ENCODE measurements at places on chromosomes 7 and 10. TPM values are rescaled to one million over a fixed set of nuclear protein-coding genes. Genes with fewer than 3 reads are reported as not detected.

MBLAC1 gene
- total RNA-seq, result 1.2 TPM

DOCK4 gene
- 3.4 TPM for total RNA-seq

PARG gene
- total RNA-seq, result 46.8 TPM

LRRC61 gene
- 22.5 TPM for total RNA-seq

ANKRD61 gene
- total RNA-seq, result 0.47 TPM

LGI1 gene
- total RNA-seq, result not detected

- no peak overlapping the region for H3K4me3 ChIP-seq
- no peaks in the 10 kb centered on the region for H3K4me1 ChIP-seq
- H3K27me3 ChIP-seq, result peaks cover 8% of the 10 kb centered on the region
- no peaks in the 10 kb centered on the region for H3K36me3 ChIP-seq
- no peak overlapping the region for H3K27ac ChIP-seq
- no peak for DNase-seq
Observed at GRCh38 chr7:37532636-37533035, 84.0 kb upstream of the ELMO1 start.

DNA sequence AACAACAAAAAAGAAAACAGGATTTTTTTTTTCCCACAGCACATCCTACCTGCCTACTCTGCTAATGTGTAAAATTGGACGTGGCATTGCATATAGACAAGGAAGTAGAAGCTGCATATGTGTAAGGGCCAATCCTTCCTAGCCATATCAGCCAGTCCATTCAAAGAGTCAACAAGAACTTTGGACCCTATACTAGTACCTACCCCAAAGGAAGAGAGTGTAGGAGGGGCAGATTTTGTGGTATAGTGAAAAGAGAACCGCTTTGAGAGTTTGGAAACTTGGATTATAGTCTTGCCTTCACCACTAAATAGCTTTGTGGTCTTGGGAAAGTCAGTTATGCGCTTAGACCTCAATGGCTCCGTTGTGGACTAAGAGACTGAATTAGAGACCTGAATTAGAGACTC lies 12.1 kb upstream of the MCU start:
- DNase-seq, result no peak
- no peak overlapping the region for H3K27ac ChIP-seq
- H3K4me3 ChIP-seq, result no peak overlapping the region
- H3K36me3 ChIP-seq, result peaks cover 16% of the 10 kb centered on the region
- peaks cover 43% of the 10 kb centered on the region for H3K4me1 ChIP-seq

DNA sequence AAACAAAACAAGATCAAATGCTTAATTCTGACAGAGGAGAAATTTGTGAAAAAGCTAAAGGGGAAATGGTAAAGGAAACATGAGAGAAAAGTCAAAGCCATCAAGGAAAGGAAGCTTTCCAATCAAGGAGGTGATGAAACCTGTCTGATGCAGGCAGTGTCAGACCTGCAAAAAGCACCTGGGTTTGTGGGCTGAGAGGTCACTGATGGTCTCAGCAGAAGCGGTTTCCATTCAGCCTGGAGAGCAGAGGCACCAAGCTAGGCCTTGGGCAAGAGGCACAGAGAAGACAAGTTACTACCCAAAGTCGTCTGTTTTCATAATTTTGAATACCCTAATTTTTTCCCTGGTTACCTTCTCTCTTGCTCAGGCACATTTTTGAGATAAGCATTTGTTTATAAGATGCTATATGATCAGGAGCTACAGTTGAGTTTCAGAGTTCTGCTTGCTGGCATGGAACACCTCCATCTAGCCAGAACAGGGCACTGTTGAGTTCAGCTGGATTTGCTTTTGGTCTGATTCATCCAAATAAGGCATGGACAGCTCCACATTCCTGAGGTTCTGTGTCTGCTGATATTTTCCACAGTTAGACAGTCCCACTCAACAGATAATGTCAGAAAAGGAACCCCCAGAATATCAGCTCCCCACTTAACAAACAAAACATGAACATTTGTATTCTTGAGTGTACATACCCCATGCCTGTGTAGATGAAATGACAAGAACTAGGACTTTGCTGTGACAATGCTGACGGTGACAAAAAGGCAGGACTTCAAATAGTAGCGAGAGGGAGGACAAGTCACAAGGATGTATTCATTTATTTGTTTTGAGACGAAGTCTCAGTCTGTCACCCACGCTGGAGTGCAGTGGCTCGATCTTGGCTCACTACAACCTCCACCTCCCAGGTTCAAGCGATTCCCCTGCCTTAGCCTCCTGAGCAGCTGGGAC lies 4.9 kb upstream of the PPIA start:
- no peak overlapping the region for H3K4me3 ChIP-seq
- H3K27ac ChIP-seq, result no peak overlapping the region
- H3K27me3 ChIP-seq, result no peaks in the 10 kb centered on the region
- H3K36me3 ChIP-seq, result peaks cover 12% of the 10 kb centered on the region
- DNase-seq, result no peak

DNA sequence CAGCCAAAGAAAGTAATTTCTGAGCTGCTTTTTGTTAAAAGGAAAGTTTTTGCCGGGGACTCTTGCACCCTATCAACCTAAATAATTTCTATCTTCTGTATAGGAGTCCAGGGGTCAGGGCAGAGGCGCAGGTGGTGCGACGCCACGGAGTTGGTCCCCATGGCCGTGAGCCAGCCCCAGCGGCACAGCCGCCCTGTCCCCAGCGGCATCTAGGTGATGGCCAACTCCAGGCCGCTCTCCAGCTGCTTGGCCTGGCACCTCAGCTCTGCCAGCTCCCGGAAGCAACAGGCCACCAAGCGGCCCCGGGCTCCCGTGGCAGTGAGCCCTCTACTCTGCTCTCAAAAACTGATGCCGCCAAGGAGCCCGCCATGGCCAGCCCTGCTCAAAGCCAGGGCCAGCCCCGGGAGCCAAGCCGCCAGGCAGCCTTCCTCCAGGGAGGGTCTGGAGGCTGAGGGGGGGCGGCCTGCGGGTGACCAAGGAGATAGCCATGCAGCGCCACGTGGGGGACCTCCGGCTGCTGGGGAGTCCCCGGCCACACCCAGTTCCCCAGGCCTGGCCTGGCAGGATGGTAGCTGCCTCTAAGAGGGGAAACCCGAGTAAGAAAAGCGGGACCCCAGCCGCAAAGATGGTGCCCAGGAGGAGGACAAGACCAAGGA lies 22.8 kb upstream of the LANCL2 start:
- peaks cover 21% of the 10 kb centered on the region for H3K27me3 ChIP-seq
- no peak for DNase-seq
- H3K27ac ChIP-seq, result no peak overlapping the region
- no peak overlapping the region for H3K4me3 ChIP-seq
- H3K4me1 ChIP-seq, result no peaks in the 10 kb centered on the region

- no peak overlapping the region for H3K4me3 ChIP-seq
- DNase-seq, result peak; percentile 78
- H3K4me1 ChIP-seq, result peaks cover 14% of the 10 kb centered on the region
- peak overlapping the region; percentile 18 for H3K27ac ChIP-seq
Observed at GRCh38 chr7:46352004-46352954, 431.2 kb upstream of the IGFBP3 start.

GRCh38 chr7:432933-433332 lies 86.7 kb downstream of the PDGFA start:
- peaks cover 85% of the 10 kb centered on the region for H3K27me3 ChIP-seq
- peaks cover 5% of the 10 kb centered on the region for H3K36me3 ChIP-seq
- peaks cover 12% of the 10 kb centered on the region for H3K4me1 ChIP-seq

DNA sequence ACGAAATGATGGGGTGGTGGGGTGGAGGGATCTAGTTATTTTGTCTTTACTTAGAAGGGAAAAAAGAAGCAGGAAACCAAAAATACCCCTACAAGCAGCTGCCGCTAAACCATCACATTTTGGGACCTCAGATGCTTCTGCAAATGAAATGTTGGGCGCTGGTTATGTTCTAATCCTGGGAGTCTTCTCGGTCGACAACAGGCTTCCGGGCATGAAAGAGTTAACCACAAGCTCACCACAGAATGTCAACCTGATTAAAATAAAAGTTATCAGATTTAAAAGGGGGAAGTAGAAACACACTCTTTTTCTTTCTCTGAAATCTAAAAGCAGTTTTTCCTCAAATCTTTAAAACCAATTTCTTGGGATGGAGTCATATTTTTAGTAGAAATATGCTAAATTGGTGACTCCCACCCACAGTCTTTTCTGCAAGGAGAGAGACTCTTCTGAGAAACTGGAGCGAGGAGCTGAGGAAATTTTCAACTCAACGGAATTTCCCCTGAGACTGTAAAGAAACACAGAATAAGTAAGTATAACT lies 16.8 kb downstream of the IL2RA start:
- H3K4me3 ChIP-seq, result no peak overlapping the region
- H3K36me3 ChIP-seq, result no peaks in the 10 kb centered on the region
- DNase-seq, result no peak
- H3K27me3 ChIP-seq, result peaks cover 77% of the 10 kb centered on the region
- H3K4me1 ChIP-seq, result peaks cover 3% of the 10 kb centered on the region

GRCh38 chr7:140384894-140385545 lies 13.3 kb downstream of the SLC37A3 start:
- no peaks in the 10 kb centered on the region for H3K4me1 ChIP-seq
- H3K27me3 ChIP-seq, result no peaks in the 10 kb centered on the region
- peaks cover 15% of the 10 kb centered on the region for H3K36me3 ChIP-seq
- H3K27ac ChIP-seq, result no peak overlapping the region

GRCh38 chr7:85770332-85770731 lies 583.5 kb upstream of the SEMA3D start:
- H3K4me3 ChIP-seq, result no peak overlapping the region
- no peaks in the 10 kb centered on the region for H3K27me3 ChIP-seq
- H3K27ac ChIP-seq, result no peak overlapping the region
- H3K4me1 ChIP-seq, result no peaks in the 10 kb centered on the region
- no peaks in the 10 kb centered on the region for H3K36me3 ChIP-seq
- DNase-seq, result no peak

DNA sequence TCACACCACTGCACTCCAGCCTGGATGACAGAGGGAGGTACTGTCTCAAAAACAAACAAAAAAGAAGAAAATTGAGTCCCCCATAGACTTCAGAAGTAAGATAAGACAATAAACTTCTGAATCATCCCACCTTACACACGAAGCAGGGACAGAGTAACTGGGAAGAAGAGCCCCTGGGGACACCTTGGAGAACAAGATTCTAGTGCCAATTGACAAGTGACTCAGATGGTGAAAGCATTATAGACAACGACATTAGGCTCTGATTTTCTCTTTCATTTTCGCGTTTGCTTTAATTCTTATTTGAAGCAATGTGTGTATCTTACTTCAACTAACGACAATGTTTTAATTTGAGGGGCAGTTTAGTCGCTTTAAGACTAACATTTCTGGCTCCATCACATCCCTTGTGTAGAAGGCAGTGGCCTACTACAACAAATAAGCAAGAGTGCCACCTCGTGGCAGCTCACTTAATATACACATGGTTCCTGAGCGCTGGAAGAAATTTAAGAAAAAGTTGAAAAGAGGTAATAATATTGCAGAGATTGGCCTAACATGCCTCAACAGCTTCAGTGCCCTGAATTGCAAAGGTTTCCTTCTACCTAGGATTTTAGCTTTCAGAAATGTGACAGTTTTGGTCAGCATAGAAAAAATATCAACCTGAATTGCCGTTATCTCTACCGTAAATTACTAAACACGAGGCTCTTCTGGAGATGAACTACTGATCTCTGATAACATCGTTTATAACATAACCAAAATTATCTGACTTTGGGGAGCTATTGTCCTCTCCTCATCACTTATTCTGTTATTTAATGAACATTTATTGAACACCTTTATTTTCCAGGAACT lies 36.7 kb downstream of the ASNS start:
- peak; percentile 62 for DNase-seq
- no peaks in the 10 kb centered on the region for H3K4me1 ChIP-seq
- no peaks in the 10 kb centered on the region for H3K36me3 ChIP-seq
- no peak overlapping the region for H3K4me3 ChIP-seq

GRCh38 chr10:113479346-113480080 lies 73.3 kb upstream of the HABP2 start:
- H3K27me3 ChIP-seq, result peaks cover 88% of the 10 kb centered on the region
- no peaks in the 10 kb centered on the region for H3K36me3 ChIP-seq
- no peaks in the 10 kb centered on the region for H3K4me1 ChIP-seq
- no peak for DNase-seq
- H3K27ac ChIP-seq, result no peak overlapping the region

GRCh38 chr10:102068216-102068615 lies 3.1 kb downstream of the HPS6 start:
- no peak overlapping the region for H3K4me3 ChIP-seq
- DNase-seq, result peak; percentile 5
- no peaks in the 10 kb centered on the region for H3K27me3 ChIP-seq
- H3K36me3 ChIP-seq, result peaks cover 19% of the 10 kb centered on the region
- H3K4me1 ChIP-seq, result peaks cover 22% of the 10 kb centered on the region

DNA sequence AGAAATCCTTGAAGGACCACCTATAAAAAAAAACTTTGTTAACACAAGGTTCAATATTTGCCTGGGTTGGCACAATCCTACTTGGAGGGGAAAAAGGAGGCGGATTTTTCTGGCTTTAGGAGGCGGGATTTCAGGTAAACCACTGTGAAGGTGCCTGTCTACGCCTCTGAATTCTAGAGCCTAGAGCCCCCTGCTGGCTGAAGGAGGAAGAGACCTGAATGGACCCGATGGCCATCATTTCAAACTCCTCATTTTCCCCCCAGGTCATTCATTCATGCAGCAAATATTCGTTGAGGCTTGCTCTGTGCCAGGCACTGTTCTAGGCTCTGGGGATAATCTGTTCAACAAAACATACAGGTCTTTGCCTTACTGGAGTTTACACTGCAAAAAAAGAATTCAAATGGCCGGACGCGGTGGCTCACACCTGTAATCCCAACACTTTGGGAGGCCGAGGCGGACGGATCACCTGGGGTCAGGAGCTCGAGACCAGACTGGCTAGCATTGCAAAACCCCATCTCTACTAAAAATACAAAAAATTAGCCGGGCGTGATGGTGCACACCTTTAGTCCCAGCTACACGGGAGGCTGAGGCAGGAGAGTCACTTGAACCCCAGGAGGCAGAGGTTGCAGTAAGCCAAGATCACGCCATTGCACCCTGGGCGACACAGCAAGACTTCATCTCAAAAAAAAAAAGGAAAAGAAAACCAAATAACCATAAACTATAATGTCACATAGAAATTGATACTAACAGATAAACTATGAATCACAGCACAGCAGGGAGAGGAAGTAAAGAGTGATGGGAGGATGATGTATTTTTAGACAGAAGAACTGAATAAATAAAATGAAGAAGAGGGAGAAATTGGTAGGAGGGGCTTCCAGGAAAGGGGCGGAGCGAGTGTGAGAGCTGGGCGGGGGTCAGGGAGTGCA lies 90.1 kb upstream of the NFE2L3 start:
- no peak overlapping the region for H3K4me3 ChIP-seq
- no peaks in the 10 kb centered on the region for H3K36me3 ChIP-seq
- no peak overlapping the region for H3K27ac ChIP-seq
- H3K27me3 ChIP-seq, result peaks cover 43% of the 10 kb centered on the region
- DNase-seq, result peak; percentile 91
- H3K4me1 ChIP-seq, result peaks cover 12% of the 10 kb centered on the region

- H3K27ac ChIP-seq, result no peak overlapping the region
- H3K27me3 ChIP-seq, result peaks cover 10% of the 10 kb centered on the region
- peaks cover 9% of the 10 kb centered on the region for H3K36me3 ChIP-seq
- H3K4me1 ChIP-seq, result no peaks in the 10 kb centered on the region
Observed at GRCh38 chr7:8440670-8441069, 7.3 kb downstream of the NXPH1 start.
